Heart right ventricle (tissue), 16 donors: ENCODE measurements at places on chromosomes 5 and 9. TPM values are rescaled to one million over a fixed set of nuclear protein-coding genes. Genes with fewer than 3 reads are reported as not detected.

DNA sequence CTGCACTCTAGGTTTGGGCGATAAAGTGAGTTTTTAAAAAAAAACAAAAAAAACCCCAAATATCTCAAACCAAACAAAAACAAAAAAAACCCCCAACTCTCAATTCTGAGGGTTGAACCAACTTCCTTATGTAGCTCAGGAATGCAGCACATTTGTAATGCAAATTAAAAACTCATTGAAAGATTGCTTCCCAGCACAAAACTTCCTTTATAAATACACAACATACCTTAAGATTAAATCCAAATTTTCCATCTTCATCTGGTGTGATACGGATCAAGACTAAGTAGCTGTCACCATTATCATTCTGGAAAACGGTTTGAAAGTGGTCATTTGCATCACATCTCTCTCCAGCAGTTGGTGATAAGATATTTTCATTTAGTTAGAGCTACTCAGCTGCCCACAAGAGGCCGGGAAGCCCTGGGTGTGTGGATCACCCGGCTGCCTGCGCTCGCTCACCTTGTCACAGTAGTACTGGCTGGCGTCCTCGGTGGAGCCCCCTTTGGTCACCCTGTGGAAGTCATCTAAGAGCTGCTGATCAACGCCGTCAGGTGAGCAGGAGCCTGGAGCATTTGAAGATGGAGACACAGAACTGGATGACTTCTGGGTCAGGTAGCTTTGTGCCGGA lies 88.2 kb downstream of the PTPN3 start:
- DNase-seq: no peak

GRCh38 chr5:132586063-132586462 lies 29.3 kb downstream of the RAD50 start:
- DNase-seq: no peak

DNA sequence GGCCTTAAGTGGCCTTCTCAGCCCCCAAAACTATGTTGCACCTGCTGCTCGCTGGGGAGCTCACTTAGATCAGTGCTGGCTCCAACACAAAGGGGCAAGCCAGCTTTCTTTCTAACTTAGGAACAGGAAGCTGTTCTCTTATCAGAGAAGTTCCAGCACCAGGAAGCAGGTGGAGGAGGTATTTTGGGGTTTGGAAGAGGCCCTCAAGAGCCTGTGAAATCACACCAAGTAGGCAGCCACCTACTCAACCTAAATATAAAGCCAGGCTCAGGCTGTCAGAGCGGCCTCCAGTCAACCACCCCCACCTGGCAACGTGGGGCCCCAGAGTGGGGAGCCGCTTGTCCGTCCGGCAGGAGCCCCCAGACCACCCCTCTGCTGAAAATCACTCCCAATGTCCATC lies 152.8 kb downstream of the OLFM1 start:
- DNase-seq: no peak

DNA sequence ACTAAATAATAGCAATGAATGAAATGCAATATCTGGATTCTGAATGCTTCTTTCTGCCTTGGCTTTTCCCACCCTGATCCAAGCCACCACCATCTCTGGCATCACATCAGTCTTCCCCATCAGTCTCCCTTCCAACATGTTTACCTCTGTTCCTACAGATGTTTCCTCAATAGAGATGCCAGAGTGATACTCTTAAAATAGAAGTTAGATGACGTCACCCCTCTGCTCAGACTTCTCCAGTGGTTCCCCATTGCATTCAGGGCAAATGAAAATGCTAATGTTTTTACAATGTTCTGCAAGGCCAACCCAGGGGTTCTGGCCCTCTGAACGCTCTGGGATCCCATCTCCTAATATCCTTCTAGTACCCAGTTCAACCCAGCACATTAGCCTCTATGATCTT lies 305.8 kb downstream of the TRIM32 start:
- no peak for DNase-seq

Gene IGIP
- polyA plus RNA-seq: 5.0 TPM

GRCh38 chr9:40884072-40884901 lies 244.2 kb downstream of the FOXD4L6 start:
- no peak for DNase-seq

GRCh38 chr9:73855206-73855605 lies 641.9 kb upstream of the RORB start:
- no peak for DNase-seq
